ENCODE measurements at places on chromosomes 16 and 17.

DNA sequence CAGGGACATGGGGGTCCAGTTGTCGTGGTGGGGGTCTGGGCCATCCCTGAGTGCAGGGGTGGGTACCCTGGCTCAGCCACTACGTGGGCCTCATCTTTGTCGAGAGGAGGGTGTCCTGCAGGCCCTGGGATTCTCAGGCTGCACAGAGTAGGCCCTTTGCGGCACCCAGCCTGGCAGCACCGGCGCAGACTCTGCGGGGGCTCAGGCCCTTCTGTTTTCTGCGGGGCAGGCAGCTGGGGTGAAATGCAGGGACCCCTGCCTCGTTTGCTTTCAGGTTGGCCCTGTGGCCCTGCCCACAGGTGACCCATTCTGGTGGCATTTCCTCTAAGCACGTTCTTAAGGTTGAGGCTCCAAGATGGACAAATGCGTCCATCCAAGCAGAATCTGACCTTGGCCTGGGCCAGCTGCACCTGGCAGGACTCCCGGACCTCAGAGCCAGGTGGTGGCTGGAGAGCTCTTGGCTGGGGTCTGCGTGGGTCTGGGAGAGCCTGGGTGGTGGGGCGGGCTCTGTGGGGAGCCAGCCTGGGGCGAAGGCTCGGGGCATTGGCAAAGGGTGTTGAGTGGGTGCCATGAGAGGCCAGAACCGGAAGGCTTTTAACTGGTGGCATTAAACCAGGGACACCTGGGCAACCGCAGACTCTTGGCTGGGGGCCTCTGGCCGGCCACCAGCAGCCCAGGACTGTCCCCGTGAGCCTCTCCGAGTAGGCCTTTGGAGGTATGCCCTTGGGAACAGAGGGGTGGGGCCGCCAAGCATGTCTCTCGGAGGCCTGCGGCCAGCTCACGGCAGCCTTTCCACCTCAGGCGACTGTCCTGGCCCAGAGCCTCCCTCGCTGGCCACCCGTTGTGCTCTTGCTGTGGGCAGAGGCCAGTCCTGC lies 16.9 kb downstream of the PRSS27 start:
- peak; percentile 15 for DNase-seq

DNA sequence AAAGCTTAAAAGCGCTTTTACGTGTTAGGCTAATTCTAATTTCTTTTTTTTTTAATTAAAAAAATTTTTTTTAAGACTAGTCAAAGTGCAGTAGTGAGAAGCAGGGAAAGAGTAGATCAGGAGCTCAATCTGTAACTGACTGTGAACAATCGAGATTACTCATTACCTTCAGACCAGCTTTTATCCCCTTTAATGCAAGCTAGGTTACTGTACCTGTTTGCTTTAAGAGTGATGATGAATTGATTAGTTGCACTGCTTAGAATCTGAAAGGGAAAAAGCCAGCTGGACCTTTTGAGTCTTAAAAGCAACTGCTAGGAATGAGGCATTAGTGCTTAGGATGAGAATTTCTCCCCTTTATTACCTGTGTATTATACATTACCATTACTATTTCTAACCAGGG lies 19.0 kb downstream of the PSMD11 start:
- no peak for DNase-seq

GRCh38 chr17:382644-383533 lies 30.3 kb upstream of the RPH3AL start:
- no peak for DNase-seq

DNA sequence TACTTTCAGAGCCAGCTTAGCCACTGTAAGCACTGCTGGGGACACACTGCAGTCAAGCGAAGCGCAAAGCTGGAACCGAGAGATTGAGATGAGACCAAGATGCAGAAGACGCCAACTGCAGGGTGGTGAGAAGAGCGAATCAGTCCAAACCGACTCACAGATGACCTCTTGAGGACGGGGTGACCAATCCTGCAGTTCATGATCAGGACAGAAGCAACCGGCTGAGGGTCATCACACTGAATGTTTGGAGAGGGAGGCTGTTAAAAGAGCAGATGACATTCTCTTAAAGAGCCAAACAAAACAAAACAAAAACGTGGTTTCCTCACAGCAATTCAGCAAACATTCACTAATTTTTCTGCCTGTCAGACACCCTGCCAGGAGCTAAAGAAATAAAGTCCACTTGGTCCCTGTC lies 8.5 kb downstream of the HASPIN start:
- no peak for DNase-seq

- no peak for DNase-seq
These were observed 5.2 kb upstream of the WNT3 start for GRCh38 chr17:46823657-46824056.

GRCh38 chr17:1494203-1494602 lies 1.7 kb upstream of the MYO1C start:
- DNase-seq, result no peak

GRCh38 chr16:54422569-54422978 lies 136.0 kb upstream of the IRX3 start:
- DNase-seq, result no peak

DNA sequence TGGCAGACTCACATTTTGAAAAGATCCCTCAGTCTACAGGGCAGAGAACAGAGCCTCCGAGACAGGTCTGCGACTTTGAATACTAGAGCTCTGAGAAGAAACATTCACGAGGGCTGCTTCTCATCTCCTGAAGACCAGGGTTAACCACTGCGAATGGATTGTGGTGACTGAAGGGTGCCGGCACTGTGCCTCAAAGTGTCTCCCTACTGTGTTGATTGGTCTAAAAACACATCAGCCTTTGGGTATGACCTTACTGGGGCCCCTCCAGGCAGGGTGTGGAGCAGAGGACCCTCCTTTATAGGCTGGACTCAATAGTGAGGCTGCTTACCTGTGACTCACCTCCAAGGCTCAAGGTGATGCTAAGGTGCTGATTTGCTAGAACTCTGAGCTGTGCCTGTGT lies 2.6 kb upstream of the LGALS9 start:
- DNase-seq, result no peak

GRCh38 chr17:43552229-43552837 lies 6.2 kb upstream of the ETV4 start:
- no peak for DNase-seq

DNA sequence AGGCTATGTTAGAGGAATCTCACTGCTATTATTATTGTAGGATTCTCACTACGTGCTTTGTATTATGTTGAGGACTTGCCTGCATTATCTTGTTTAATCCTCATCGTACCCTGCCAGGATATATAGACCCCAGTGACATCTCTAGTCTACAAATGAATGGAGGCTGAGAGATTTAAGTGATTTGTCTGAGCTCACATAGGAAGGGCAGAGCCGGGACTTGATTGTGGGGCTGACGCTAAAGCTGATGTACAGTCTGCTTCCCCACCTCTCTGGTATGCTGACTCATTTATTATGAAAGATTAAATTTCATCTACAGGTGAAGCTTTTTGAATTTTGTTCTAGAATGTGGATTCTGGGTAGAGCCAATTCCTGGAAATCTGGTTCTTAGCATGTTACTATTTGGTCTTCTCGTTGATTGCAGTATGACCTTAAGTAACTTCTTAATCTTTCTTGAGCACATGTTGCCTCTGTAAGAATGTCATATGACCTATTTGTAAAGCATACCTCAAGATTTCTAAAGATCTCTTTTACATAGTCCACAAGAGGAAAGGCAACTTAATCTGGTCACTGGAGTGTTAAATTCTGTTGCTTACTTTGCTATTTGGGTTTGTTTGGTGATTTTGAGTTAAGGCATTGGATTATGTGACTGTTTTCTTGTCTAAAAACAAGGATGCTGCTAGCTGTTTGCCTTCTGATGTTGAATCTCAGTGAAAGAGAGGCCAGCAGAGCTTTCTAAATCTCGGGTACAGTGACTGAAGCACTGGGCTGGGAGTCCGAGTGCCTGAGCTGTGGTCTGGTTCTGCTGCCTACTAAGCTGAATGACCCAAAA lies 12.4 kb downstream of the METTL9 start:
- DNase-seq, result no peak

DNA sequence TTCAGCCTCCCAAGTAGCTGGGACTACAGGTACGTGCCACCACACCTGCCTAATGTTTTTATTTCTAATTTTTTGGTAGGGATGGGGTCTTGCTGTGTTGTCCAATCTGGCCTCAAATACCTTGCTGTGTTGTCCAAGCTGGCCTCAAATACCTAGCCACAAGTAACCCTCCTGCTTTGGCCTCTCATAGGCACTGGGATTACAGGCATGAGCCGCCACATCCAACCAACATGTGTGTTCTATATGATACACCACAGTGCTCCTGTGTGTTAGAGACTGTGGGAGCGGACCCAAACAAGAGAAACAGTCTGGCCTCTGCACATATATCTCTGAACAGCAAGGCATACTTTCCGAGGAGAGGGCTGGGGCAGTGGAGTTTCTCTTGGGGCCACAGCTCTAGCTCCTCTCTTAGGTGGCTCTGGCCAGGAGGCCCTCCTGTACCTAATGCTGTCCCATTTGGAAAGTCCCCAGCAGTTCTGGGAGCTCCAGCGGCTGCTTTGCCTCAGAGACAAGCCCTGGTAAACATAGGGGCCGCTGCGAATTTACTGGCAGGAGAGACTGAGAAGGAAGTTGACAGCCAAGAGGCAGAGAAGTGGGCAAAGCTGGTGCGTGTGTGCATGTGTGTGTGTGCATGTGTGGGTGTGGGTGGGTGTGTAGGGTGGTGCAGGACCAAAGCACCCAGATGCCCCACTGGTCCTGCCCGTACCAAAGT lies 95.0 kb downstream of the RAB11FIP4 start:
- DNase-seq, result no peak

- no peak for DNase-seq
These were observed 267.7 kb downstream of the FTO start for GRCh38 chr16:53971616-53972015.

- DNase-seq, result no peak
These were observed 26.3 kb upstream of the ARHGAP17 start for GRCh38 chr16:25041471-25041870.

GRCh38 chr16:53876811-53877210 lies 172.9 kb downstream of the FTO start:
- no peak for DNase-seq

GRCh38 chr17:3400055-3400454 lies 1.8 kb upstream of the OR1E1 start:
- DNase-seq, result no peak

GRCh38 chr17:48159232-48159631 lies 51.7 kb downstream of the SNX11 start:
- DNase-seq, result no peak

GRCh38 chr17:81414756-81415516 lies 19.7 kb downstream of the BAHCC1 start:
- no peak for DNase-seq

DNA sequence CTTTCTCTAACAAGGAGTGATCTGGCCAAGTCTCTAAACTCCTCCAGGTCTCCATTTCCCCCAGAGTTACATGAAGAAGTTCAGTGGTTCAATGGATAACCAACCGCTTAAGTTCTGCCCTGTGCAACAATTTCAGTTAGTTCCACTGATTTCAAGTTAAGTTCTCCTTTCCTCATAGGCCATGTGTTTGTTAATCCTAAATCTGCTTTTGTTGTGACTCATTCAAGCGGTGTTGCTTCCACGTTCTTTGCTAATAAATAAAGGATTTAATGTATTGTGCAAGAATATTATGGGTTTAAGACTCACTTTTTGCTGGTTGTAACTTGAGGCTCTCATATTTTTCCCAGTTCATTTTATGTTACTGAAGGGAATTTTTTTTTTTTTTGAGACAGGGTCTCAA lies 36.3 kb downstream of the GNA13 start:
- DNase-seq, result no peak

- DNase-seq, result peak; percentile 22
These were observed 1.5 kb downstream of the COL1A1 start for GRCh38 chr17:50199803-50200456.

DNA sequence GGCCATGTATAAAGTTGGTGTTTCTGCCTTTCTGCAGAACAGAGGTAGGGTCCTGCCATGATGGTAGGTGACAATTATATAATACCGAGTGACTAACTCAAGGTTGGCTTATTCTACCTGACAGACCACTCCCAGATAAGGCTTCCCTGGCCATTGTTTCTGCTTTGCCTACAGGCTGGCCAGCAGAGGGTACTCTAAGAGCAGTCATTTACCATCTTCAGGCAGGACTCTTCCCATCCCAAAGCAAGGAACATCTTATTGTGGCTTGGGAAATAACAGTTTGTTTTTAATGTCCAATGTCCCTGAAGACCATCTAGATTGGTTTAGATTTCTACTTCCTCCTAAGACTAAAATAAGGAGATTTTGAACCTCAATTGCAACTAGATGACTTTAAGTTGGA lies 74.1 kb downstream of the SNX11 start:
- no peak for DNase-seq
